Activated CD4-positive, CD25-positive, alpha-beta regulatory T cell treated with anti-CD3 and anti-CD28 coated beads, Interleukin-2, amount 50 U/mL, for 24 hours (primary cell): ENCODE measurements at places on chromosomes 6 and 20.

- ATAC-seq: no peak
Observed at GRCh38 chr6:34930221-34930620, 41.2 kb downstream of the ANKS1A start.

- ATAC-seq: no peak
Observed at GRCh38 chr6:41157323-41157722, 3.2 kb upstream of the TREML1 start.

DNA sequence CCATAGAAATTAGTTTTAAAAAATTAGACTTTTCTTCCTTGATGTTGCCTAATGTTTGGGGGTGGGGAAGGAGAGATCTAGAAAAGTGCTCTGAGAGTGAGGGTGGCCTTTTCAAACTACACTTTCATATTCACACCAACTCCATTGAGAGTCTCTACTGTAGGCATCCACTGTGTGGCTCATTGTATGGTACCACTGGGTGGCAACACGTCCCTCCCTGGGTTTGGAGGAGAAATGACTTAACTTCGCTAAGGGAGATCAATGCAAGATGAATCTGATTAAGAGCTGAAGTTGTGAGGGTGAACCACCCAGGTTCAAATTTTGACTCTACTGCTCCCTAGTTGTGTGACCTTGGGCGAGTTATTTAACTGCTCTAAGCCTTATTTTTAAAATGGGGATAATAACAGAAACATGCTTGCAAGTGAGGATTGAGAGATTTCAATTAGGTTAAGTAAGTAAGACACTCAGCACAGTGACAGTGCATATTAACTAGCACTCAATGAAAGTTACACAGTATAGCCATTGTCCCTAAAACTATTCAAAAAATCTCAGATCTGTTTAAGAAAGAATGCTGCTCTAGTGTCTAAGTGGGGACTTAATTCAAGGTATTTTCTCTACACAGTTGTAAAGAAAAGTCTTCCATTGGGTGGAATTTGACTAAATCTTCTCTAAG, 193.5 kb upstream of the CNR1 start:
- ATAC-seq: no peak

DNA sequence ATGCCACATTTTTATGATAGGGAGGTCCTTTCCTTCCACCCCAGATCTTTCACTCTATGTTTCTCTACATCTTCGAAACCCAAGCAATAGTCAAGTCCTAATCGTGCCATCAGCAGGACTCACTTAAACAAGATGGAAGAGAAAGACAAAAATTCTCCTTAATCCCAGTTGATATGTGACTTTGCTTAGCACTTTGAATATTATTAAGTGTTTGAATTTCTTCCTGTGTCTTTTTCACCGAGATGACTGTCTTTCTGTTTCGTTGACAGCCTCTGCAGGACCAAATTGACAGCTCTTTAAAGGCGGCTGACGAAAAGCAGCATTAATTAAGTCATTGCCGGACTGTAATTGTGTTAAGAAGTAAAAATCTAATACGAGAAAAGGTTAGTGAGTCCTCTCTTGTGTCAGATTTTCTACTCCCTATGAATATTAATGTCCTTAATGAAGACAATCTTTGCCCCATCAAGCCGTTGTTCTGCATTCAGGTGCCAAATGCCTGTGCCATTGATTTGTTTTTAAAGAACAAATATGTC, 208.8 kb upstream of the TSHZ2 start:
- ATAC-seq: no peak

- no peak for ATAC-seq
Observed at GRCh38 chr20:49935746-49936152, 448 bp upstream of the RNF114 start.

GRCh38 chr6:21996425-21997118, 300.3 kb downstream of the PRL start:
- no peak for ATAC-seq

- ATAC-seq: no peak
Observed at GRCh38 chr6:100370265-100370664, 94.5 kb downstream of the SIM1 start.

- ATAC-seq: no peak
Observed at GRCh38 chr20:35643045-35643444, 21.7 kb downstream of the CPNE1 start.

DNA sequence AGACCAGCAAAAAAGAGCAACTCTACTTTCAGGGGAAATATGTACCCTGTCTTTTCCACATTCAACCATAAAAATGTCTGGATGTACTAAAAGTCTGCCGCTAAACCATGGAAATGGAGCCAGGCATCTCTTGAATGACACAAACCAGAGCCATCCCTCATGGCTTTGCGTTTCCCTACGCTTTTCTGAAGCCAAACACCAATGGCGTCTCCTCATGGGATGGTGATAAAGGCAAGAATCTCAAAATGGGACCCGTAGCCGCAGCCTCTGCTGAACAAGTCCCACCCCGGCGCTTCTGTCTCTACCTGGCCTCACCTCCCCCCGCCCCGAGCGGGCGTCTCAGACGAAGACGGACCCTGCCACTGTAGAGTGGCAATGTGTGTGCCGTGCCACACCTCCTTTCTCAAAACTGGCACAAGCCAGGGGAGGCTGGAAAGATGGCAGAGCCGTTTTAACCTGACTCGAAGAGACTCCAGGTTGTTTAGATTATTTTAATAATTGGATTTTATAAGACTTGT, 80.3 kb upstream of the AFDN start:
- ATAC-seq: no peak

DNA sequence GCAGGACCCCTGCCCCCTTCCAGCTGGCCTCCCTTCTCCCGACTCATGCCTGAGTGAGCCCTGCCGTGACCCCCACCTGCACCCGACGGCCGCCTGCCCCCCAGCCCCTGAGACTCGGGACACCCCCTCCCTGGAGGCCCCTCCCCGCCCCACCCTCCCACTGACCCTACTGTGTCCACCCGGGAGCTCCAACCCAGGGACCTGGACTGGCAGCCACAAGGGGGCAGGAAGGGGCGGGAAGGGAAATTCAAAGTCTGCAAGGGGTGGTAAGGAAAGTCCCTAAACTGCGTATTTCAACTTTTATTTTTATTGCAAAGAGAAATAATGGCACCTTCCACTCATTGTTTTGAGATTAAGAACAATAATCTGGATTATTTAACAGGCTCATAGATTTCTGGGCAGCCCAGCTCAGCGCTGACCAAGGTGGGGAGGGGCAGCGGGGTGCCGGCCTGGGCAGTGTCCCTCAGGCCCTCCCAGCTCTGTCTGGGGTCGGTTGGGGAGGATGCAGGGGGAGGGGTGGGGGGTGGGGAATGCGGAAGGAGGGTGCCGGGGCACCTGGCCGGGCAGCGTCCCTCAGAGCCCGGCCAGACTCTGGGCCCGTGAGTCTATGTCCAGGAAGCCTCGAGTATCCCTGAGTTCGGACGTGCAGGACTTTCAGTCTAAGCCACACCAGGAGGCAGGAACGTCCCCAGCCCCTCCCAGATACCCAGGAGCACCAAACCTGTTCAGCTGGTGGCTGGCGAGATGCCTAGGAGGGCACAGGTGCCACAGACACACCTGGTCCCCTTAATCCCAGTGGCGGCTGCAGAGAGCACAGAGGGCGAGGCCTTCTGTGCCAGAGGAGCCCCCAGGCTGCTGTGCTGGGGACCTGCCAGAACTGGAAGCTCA, 1.3 kb upstream of the PTK6 start:
- no peak for ATAC-seq

DNA sequence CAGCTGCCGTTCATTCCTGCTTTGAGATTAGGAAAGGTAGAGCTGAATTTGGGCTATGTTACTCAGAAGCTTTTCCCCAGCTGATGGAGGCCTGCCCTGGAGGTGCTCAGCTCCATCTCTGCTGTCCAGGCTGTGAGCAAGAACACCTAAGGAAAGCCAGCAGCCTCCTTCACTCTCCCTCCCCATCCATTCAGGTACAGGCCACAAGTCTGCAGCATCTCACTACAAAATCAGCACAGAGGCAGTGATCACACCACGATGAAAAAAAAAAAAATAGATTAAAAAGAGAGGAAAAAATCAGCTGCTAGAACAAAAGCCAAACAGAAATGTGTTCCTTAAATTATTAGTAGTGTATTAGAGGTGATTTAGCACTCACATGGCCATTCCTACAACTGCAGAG, 515.0 kb downstream of the CDH26 start:
- ATAC-seq: no peak

GRCh38 chr6:129920103-129920798, 59.1 kb upstream of the TMEM244 start:
- no peak for ATAC-seq

GRCh38 chr20:45970646-45971424, 1.2 kb downstream of the ZNF335 start:
- ATAC-seq: no peak

- ATAC-seq: no peak
Observed at GRCh38 chr6:50185006-50185405, 135.3 kb upstream of the DEFB112 start.

DNA sequence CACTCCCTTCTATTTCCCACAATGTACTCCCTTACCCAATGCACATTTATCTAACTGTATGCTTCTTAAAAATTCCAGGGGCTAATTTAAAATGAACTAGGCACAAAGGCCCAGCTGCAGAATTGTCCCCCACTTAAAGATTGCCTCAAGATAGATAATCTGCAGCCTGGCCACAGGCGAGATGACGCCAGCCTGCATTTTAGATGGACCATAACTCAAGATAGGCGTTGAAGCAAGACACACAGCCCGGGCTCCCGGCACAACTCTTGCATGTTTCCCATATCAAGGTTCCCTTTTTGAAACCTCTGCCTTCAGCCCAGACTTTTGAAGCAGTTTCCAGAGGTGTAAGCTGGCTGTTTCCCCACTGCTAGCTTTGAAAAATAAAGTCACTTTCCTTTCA, 3.2 kb upstream of the REPS1 start:
- ATAC-seq: no peak

GRCh38 chr20:39968495-39968894, 720.5 kb downstream of the MAFB start:
- no peak for ATAC-seq

DNA sequence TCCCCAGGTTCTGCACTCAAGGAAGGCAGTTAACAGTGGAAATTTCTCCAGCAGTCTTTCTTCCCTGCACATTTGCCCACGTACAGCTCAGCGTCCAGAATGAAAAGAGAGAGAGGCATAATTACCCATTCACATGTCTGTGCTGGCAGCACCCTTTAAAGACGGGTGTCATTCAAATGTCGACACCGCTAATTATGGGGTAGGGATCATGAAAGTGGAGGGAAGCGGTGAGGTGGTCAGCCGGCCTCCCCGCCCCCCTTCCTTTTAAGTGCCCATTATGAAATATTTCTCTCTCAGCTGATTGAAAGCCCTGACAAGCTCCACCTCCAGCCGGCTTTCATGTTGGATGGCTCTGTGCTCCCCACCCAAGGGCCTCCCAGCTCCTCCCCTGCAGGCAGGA, 246.1 kb downstream of the BMP7 start:
- no peak for ATAC-seq

- no peak for ATAC-seq
Observed at GRCh38 chr20:6122111-6122872, 538 bp downstream of the FERMT1 start.

GRCh38 chr6:111668410-111668809, 62.7 kb upstream of the TRAF3IP2 start:
- no peak for ATAC-seq

GRCh38 chr20:62980380-62980960, 26.3 kb downstream of the BHLHE23 start:
- no peak for ATAC-seq

DNA sequence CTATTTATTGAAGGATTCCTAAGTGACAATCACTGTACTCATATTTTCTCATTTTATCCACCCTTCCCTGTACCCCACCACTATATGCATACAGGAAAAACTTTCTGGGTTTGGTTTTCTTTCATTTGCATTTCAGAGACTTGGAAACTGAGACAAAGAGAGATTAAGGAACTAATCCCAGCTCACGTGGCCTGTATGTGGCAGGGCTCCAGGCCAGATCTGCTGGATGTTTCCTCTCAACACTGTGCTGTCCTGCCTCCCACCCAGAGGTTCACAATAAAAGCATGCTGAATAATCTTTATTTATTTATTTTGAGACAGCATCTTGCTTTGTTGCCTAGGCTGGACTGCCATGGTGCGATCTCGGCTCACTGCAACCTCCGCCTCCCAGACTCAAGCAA, 50.2 kb downstream of the CEP162 start:
- no peak for ATAC-seq

GRCh38 chr6:41373919-41374617, 38.7 kb downstream of the NCR2 start:
- no peak for ATAC-seq

DNA sequence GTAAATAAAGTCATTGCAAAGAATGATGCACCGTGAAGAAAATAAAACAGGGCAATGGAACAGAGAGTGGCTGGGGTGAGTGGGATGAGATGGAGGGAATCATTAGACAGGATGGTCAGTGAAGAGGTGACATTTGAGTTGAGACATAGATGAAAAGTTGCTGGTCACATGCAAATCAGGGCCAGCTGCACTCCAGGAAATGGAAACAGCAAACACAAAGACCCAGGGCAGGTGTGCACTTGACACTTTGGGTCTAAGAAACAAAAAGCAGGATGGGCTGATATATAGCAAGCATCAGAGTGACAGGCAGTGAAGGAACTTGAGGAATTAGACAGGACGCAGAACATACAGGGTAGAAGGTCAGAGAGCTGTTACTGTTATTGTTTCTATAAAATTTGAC, 171.5 kb upstream of the RIPOR2 start:
- no peak for ATAC-seq

GRCh38 chr6:156879186-156879585, 102.0 kb downstream of the ARID1B start:
- ATAC-seq: no peak

DNA sequence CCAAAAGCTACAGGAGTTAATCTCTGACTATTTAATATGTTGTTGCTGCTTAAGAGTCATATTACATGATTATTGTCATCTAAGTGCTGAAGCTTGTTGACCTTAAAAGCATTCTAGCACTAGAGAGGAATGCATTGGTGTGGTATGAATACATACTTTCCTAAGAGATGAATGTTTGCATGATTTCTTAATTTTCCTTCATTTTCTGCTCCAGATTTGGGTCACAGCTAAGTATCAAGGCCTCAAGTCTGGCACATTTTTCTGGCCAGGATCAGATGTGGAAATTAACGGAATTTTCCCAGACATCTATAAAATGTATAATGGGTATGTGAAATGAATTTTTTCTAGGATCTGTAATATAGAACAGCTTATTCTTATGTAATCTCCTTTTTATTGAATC, 53.6 kb downstream of the ENPP1 start:
- ATAC-seq: no peak

DNA sequence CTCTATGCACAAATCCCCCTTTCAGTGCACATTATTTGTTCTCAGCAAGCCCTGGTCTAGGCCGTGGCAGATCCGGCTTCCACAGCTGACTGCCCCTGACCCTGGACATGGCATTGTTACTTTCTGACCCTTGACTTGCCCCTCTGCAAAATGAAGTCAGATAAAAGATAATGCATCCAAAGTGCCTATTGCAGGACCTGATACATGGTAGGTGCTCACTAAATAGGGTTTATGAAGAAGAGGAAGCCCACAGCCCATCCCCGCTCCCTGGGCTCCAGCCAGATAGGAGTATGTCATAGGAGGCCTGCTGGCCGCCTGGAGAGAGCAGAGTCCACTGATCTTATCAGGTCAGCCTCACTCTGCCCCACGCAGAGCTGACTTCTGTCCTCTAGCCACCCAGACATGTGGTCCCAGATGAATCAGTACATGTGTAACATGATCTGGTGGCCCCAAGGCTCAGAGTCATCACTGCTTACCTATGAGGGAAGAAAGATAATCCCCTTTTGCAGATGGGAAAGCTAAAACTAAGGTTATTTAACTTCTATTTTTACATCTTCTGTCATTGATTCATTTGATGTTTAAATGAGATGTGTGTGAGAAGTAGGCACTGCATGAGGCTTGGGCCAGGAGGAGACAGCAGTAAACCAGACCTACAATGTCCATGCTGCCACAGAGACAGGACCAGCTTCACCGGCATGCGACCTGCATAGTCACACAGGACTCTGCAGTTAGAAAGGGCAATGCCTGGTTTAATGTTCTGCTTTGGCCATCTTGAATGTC, 20.4 kb downstream of the MAFB start:
- ATAC-seq: no peak
